ENCODE measurements at places on chromosomes 11 and 22.

DNA sequence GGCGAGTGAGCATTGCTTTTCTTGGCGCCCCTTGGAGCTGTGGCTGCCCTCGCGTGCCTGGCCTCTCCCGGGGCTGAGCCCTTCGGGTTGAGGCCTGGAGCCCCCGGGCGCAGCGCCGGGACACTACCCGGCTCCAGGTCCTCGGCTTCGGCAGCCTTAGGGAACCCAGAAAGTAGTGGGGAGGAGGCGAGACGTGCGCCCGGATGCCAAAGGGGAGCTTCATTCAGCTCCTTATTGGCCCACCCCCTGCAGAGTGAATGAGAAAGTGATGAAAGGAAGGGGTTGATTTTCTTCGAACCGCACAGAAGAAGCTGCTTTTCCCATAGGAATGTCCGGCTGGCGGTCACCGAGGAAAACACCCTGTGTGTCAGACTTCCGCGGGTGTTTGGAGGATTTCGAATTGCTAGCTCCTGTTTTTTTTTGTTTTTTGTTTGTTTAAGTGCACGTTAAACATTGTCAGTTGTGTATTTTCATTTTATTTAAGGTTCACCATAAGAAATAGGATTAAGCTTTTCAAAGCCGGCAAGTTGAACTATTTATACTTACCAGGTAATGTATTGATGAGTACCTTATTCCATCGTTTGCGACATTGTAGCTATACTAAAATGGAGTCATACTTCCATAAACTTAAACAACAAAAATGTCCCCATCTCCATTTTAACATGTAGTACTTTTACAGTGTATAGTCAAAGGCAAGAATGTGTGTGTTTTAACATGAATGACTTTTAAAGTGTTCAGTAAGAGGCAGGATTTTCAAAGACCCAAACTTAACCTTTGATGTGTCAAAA lies 841 bp upstream of the EIF4G2 start:
- DNase-seq = peak; percentile 66

GRCh38 chr11:72730737-72731136 lies 21.5 kb downstream of the ARAP1 start:
- no peak for DNase-seq

DNA sequence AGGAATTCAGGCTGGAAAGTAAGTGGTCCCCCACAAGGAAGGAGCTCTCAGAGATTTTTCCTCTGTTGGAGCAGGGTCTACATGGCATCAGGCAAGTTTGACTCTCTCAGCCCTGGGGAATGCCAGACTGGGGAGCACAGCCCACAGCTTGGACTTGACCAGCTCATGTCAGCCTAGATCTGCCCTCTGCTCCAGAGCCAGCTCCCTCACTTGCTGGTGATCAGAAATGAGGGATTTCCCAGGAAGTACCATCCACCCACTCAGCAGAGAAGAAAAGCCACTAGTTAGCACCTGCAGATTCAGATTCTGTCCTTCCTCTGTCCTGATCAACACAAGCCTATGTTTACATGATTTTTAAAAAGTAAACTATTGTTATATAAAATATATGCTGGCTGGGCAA lies 13.0 kb downstream of the TALDO1 start:
- no peak for DNase-seq

DNA sequence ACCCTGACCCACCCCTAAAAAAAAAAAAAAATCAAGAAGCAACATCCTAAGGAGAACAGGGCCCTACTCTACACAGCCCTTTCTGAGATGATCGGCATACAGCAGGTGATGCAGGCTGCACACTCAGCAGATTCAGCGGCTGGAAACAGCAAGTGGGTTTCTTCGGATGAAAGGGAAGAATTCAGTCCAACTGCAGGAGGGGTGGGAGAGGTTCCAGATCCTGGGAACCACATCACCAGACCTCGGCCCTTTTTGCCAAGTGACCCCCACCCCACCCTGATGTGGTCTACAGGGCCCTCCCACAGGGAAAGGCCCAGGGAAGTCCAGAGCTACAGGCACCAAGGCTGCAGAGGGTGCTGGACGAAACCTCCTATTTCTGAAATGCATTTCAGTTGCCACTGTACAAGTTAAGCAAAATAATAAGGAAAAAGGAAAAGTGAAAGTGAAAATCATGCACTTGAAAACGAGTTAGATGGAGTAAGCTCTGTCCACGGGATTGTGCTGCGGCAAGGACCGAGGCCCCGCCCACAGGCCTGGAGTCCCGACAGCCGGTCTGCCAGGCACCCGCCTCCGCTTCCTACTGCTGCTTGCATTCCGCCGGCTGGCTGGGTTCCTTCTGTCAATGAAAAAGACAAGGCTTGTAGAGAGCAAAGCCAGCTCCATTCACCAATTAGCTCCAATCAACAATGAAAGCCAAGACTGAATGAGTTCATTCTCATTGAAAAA lies 16.0 kb upstream of the PHLDA2 start:
- no peak for DNase-seq

DNA sequence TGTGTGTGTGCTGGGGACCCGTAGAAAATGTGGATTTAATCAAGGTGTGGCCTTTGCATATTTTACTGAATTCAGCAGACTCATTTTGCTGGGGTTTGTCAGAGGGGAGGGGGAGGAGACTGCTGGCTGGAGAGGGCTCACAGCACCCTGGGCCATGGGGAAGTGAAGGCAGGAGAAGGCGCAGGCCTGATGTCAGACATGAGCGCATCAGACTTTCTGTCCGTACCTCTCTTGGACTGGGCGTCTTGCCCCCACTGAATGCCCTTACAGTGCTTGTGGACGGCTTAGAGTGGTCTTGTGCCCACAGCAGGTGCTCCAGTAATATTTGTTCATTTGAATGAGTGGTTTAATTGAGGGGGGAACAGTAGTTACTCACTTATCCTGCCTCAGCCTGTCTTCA lies 75.2 kb downstream of the TEAD1 start:
- no peak for DNase-seq

GRCh38 chr11:102615077-102615893 lies 9.8 kb downstream of the MMP20 start:
- DNase-seq = no peak

- DNase-seq = no peak
Observed at GRCh38 chr11:86103808-86104207, 34.9 kb upstream of the PICALM start.

GRCh38 chr11:118602331-118602730 lies 5.1 kb upstream of the PHLDB1 start:
- no peak for DNase-seq

DNA sequence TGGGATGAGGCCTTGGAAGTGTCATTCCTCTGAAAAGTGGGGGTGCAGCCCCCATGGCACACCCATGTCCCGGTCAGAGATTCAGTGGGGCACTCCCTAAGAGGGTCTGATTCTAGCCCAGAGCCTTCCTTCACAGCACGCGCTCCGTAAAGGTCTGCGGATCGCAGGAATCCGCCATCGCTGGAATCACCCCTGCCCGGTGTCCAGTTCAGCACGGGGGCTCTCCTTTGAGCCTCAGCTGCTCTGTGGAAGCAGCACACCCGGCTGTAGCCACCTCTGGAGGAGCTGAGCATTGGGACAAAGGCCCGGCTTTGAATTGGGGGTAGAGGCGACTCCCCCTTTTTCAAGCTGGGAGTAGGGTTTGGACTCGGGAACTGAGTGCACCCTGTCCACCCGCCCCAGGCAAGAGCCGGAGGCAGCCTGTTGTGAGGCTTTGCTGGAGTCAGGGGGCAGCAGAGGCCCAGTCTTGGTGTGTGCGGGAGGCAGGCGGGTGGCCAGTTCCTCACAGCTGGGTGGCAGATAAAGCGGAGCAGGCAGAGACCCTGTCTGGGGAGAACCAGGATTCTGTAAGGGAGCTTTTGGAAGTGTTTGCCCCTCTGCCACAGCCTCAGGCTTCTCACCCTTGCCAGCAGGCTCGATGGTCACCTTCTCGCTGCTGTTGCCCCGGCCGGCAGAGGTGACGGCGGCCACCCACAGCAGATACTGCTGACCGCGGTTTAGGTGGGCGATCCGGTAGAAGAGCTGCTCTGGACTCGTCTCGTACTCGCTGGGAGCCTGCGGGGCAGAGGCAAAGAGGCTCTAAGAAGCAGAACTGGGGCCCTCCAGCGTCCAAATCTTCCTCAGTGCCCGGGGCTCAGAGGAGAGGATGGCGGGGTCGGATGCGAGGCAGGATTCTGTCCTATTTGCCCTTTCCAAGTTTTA lies 115.9 kb downstream of the CEP164 start:
- DNase-seq = peak; percentile 78

- DNase-seq = no peak
Observed at GRCh38 chr11:74154620-74155281, 16.1 kb downstream of the C2CD3 start.

DNA sequence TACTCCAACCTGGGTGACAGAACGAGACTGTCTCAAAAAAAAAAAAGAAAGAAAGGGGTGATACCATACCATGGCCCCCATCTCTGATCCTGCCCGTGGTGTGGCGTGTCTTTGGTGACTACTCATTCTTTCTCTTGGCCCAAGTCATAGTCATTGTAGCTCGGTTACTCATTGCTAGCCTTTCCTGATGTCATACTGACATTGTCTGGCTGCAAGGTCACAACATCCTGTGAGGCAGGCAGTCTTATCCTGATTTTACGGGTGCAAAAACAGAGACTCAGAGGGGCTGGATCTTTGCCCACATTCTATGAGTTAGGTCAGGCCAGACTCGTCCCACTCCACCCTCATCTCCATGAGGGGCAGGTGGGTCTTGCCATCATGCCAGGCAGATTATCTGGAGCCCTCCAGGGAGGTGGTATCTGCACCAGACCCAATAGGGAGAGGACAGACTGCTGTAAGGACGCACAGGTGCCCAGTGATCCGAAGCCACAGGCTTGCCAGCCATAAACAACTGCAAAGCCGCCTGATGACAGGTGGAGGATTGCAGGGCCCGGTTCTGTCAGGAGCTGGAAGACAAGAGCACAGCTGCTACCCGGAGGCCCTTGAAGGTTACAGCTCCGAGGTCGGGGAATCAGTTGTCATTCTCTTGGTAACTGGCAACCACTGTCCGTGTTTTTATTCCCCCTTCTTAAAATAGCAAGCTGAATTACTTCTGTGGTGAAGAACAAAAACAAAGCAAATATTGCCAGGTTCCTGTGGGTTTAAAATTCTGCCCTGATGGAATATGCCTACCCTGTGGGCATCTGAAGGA lies 13.8 kb downstream of the TOM1 start:
- DNase-seq = no peak

GRCh38 chr22:44311855-44312170 lies 938 bp downstream of the SHISAL1 start:
- DNase-seq = no peak

GRCh38 chr22:44623771-44624510 lies 78.1 kb upstream of the PRR5 start:
- DNase-seq = no peak
